ENCODE measurements at places on chromosomes 11 and 22.

GRCh38 chr22:39518996-39519680, 1.2 kb upstream of the ATF4 start:
- peak overlapping the region; percentile 99 for H3K27ac ChIP-seq
- DNase-seq = no peak
- H3K4me1 ChIP-seq = peaks cover 32% of the 10 kb centered on the region
- H3K4me3 ChIP-seq = peak overlapping the region; percentile 98

GRCh38 chr11:118084247-118084646, 2.5 kb downstream of the SMIM35 start:
- no peaks in the 10 kb centered on the region for H3K36me3 ChIP-seq
- peaks cover 8% of the 10 kb centered on the region for H3K4me1 ChIP-seq
- no peak overlapping the region for H3K4me3 ChIP-seq
- H3K27ac ChIP-seq = no peak overlapping the region

GRCh38 chr22:37075046-37075445, 23.5 kb downstream of the KCTD17 start:
- no peak for DNase-seq
- H3K4me1 ChIP-seq = peaks cover 24% of the 10 kb centered on the region
- peaks cover 14% of the 10 kb centered on the region for H3K36me3 ChIP-seq
- peaks cover 15% of the 10 kb centered on the region for H3K27me3 ChIP-seq
- H3K27ac ChIP-seq = no peak overlapping the region

DNA sequence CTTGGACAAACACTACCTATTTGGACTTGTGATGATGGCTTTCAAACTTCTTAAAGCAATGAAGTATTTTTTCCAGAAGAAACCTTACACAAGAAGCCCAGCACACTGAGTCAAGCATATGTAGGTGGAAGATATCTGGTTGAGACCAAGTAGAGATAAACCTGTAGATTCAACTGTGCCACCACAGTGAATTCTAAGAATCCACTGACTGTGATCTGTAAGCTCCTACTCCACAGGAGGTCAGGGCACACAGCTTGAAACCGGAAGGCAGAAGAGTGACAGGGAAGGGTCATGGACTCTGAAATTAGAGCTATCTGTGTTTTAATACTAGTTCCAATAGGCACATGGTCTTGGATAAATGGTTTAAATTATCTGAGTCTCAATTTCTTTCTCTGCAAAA, 404.5 kb downstream of the ETS1 start:
- no peaks in the 10 kb centered on the region for H3K36me3 ChIP-seq
- peaks cover 29% of the 10 kb centered on the region for H3K4me1 ChIP-seq
- H3K27ac ChIP-seq = no peak overlapping the region

- DNase-seq = no peak
- no peaks in the 10 kb centered on the region for H3K27me3 ChIP-seq
- no peak overlapping the region for H3K27ac ChIP-seq
- no peak overlapping the region for H3K4me3 ChIP-seq
Measured at GRCh38 chr22:26845021-26845743, 187.8 kb downstream of the MIAT start.

- no peak overlapping the region for H3K27ac ChIP-seq
- H3K27me3 ChIP-seq = peaks cover 52% of the 10 kb centered on the region
- no peaks in the 10 kb centered on the region for H3K4me1 ChIP-seq
- no peak overlapping the region for H3K4me3 ChIP-seq
- no peaks in the 10 kb centered on the region for H3K36me3 ChIP-seq
Measured at GRCh38 chr11:72160319-72160718, 24.8 kb downstream of the FOLR3 start.

DNA sequence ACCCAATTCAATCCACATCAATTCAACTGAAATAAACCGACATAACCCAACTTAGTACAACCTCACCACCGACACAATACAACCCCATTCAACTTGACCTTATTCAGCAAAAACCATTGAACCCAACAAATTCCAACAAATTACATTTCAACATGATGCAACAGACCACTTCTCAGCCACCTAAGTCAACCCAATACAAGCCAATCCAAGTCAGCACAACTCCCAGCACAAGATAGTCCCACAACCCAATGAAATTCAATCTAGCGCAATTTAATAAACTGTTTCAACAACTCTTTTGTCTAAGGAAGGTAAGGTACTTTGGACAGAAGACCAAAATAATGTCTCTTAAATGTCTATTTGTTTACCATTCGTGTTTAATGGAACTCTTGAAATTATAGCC, 226.0 kb downstream of the MIAT start:
- H3K4me1 ChIP-seq = no peaks in the 10 kb centered on the region
- H3K27me3 ChIP-seq = no peaks in the 10 kb centered on the region

GRCh38 chr11:70627219-70627618, 228.9 kb downstream of the CTTN start:
- H3K4me1 ChIP-seq = peaks cover 1% of the 10 kb centered on the region

- H3K27me3 ChIP-seq = peaks cover 18% of the 10 kb centered on the region
- no peak for DNase-seq
- no peaks in the 10 kb centered on the region for H3K36me3 ChIP-seq
- H3K4me1 ChIP-seq = no peaks in the 10 kb centered on the region
Measured at GRCh38 chr22:50712341-50713007, 25.5 kb upstream of the ACR start.

DNA sequence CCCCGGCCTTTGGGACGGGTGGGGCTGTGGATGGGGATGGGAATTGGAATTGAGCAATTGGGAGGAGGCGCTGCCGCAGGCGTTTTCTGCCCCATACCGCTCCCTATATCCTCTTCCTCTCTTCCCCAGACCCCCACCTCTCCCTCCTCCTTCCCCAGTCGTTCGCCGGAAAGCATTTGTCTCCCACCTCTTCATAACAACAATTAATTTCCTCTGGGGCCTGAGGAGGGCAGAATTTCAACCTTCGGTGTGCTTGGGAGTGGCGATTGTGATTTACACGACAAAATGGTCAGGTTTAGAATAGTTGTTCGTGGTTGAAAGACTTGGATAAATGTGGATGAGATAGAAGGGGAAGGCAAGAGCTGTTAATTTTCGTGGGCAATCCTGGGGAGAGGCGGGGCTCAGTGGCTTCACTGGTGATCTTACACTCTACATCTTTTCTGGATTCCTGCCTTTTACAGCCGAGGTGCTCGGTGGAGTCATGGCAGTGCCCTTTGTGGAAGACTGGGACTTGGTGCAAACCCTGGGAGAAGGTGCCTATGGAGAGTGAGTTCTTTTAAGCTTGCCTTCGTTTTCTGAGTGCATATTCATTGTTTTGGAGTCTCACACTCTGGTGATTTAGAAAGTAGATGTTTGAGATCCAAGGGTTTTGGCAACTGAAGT, 1.5 kb downstream of the CHEK1 start:
- no peaks in the 10 kb centered on the region for H3K27me3 ChIP-seq
- H3K4me1 ChIP-seq = peaks cover 18% of the 10 kb centered on the region
- peak; percentile 27 for DNase-seq
- H3K4me3 ChIP-seq = peak overlapping the region; percentile 91
- H3K27ac ChIP-seq = peak overlapping the region; percentile 89
